Myocyte (in vitro differentiated cells): ENCODE measurements at places on chromosomes 6 and 20. TPM values are rescaled to one million over a fixed set of nuclear protein-coding genes. Genes with fewer than 3 reads are reported as not detected.

PRDM1 gene
- total RNA-seq = 0.67 and 0.94 TPM in 2 replicates

MYL9 gene
- 162 and 190 TPM in 2 replicates for total RNA-seq

RGS19 gene
- 10.7 and 16.4 TPM in 2 replicates for total RNA-seq

FOXQ1 gene
- not detected in 2 replicates for total RNA-seq

GPLD1 gene
- total RNA-seq = 0.19 and 0.26 TPM in 2 replicates

TAAR5 gene
- not detected in 2 replicates for total RNA-seq

FAM50B gene
- total RNA-seq = 6.8 and 7.2 TPM in 2 replicates
